ENCODE measurements at places on chromosomes 6 and 20. TPM values are rescaled to one million over a fixed set of nuclear protein-coding genes. Genes with fewer than 3 reads are reported as not detected.
A peak's percentile ranks its signal among the peaks of the same experiment; 100 is the strongest.

DNA sequence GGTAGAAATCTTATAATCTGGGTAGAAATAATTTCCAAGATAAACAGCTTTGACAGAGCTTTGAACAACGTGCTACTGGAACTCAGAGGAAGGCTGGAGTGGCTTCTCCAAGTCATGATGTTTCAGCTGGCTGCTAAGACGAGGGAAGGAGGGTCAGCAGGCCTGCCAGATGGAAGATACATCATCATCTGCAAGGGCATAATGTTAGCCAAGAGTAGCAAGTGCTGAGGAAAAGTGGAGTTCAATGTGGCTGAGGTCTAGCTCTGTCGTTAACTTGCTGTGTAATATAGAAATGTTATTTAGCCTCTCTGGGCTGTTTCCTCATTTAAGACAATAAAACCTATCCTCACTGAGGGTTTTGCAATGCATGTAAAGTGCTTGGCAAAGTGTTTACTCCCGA, 35.1 kb downstream of the RGS17 start:
- no peaks in the 10 kb centered on the region for H3K27me3 ChIP-seq
- no peaks in the 10 kb centered on the region for H3K4me1 ChIP-seq
- DNase-seq: no peak
- no peak overlapping the region for H3K27ac ChIP-seq

DNA sequence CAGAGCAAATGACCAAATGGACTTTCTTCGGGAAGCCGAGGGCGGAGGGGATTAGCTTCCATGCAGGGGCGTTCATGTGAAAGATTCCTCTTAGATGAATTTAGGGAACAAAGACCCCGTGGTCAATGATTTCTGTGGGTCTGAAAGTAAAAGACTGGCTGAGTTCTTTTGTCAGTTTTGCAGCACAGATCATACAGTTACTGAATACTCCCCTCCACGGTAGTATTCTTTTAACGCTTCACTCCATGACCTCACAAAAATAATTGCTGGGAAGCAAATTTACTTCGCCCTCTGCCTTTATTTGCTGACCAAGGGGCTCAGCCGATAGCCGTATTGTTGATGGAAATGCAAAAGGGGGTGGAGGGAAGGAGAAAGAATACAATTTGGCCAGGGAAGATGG, 86.0 kb upstream of the SALL4 start:
- peak overlapping the region; percentile 78 for H3K27ac ChIP-seq
- H3K4me1 ChIP-seq: peaks cover 32% of the 10 kb centered on the region
- no peak overlapping the region for H3K4me3 ChIP-seq
- no peaks in the 10 kb centered on the region for H3K27me3 ChIP-seq
- no peaks in the 10 kb centered on the region for H3K36me3 ChIP-seq

DNA sequence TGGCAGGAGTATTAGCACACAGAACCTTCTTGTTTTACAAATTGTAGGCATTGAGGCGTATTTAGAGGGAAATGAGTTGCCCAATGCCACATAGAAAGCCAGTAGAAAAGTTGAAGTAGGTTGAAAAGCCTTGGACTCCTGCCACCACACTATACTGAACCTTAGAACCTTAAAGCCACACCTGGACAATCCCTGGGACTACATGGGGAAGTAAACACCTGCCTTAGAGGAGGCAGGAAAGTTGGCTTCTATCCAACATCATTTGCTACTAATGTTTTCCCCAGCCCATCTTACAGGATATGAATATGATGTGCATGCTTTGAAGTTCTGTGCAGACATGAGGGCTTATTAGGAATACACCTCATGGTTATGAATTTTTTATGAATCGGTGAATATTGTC, 5.3 kb upstream of the EPPIN start:
- H3K4me1 ChIP-seq: no peaks in the 10 kb centered on the region
- no peak for DNase-seq
- no peaks in the 10 kb centered on the region for H3K27me3 ChIP-seq
- no peak overlapping the region for H3K27ac ChIP-seq
- no peaks in the 10 kb centered on the region for H3K36me3 ChIP-seq
- no peak overlapping the region for H3K4me3 ChIP-seq

GRCh38 chr20:49695830-49696229, 17.8 kb downstream of the B4GALT5 start:
- DNase-seq: no peak
- no peak overlapping the region for H3K4me3 ChIP-seq
- H3K4me1 ChIP-seq: peaks cover 58% of the 10 kb centered on the region
- peak overlapping the region; percentile 88 for H3K27ac ChIP-seq
- H3K27me3 ChIP-seq: no peaks in the 10 kb centered on the region

DNA sequence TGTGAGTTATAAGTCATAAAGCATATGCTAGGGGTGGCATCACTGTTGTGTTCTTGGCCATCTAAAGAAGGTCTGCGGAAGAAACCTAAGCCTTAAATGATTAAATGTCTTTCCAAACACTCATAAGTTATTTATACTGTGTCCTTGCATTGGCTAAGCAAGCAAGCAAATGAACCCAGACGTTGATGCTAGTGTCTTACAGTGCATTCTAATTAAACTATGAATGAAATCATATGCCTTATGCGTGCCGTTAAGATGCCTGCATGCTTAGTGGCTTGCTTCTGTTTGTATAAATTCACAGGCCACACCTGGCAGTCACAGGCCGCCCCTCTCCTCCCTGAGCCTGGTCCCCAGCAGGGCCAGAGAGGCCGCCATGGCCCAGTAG, 49.9 kb downstream of the RIN2 start:
- no peaks in the 10 kb centered on the region for H3K27me3 ChIP-seq
- no peaks in the 10 kb centered on the region for H3K36me3 ChIP-seq
- H3K4me3 ChIP-seq: no peak overlapping the region
- no peak for DNase-seq
- H3K4me1 ChIP-seq: no peaks in the 10 kb centered on the region
- no peak overlapping the region for H3K27ac ChIP-seq

- no peaks in the 10 kb centered on the region for H3K27me3 ChIP-seq
- no peak for DNase-seq
- H3K4me1 ChIP-seq: peaks cover 6% of the 10 kb centered on the region
Observed at GRCh38 chr20:40993794-40994540, 34.7 kb upstream of the TOP1 start.

GRCh38 chr6:13425943-13426931, 61.2 kb downstream of the GFOD1 start:
- no peaks in the 10 kb centered on the region for H3K27me3 ChIP-seq
- H3K4me3 ChIP-seq: no peak overlapping the region
- no peak overlapping the region for H3K27ac ChIP-seq
- DNase-seq: no peak
- no peaks in the 10 kb centered on the region for H3K36me3 ChIP-seq

PHACTR1 gene
- 6.0 TPM for polyA plus RNA-seq

CLPSL2 gene
- 3.6 TPM for polyA plus RNA-seq

OR12D3 gene
- not detected for polyA plus RNA-seq

GPLD1 gene
- polyA plus RNA-seq: 3.4 TPM

CNR1 gene
- 0.71 TPM for polyA plus RNA-seq

ZNF512B gene
- 6.0 TPM for polyA plus RNA-seq
